H9 (cell line): ENCODE measurements at places on chromosomes 3 and 15.

GRCh38 chr3:180624714-180625113 is 22.8 kb downstream of the TTC14 start:
- DNase-seq: no peak

- DNase-seq: no peak
Measured at GRCh38 chr3:195559723-195560409, 16.7 kb upstream of the PPP1R2 start.

- DNase-seq: no peak
Measured at GRCh38 chr3:154886437-154886836, 193.7 kb upstream of the MME start.

GRCh38 chr15:39338251-39338650 is 242.6 kb upstream of the THBS1 start:
- DNase-seq: no peak

- no peak for DNase-seq
Measured at GRCh38 chr3:48405971-48406370, 23.9 kb downstream of the PLXNB1 start.

- DNase-seq: peak; percentile 74
Measured at GRCh38 chr3:33131331-33132018, 17.7 kb downstream of the CRTAP start.

DNA sequence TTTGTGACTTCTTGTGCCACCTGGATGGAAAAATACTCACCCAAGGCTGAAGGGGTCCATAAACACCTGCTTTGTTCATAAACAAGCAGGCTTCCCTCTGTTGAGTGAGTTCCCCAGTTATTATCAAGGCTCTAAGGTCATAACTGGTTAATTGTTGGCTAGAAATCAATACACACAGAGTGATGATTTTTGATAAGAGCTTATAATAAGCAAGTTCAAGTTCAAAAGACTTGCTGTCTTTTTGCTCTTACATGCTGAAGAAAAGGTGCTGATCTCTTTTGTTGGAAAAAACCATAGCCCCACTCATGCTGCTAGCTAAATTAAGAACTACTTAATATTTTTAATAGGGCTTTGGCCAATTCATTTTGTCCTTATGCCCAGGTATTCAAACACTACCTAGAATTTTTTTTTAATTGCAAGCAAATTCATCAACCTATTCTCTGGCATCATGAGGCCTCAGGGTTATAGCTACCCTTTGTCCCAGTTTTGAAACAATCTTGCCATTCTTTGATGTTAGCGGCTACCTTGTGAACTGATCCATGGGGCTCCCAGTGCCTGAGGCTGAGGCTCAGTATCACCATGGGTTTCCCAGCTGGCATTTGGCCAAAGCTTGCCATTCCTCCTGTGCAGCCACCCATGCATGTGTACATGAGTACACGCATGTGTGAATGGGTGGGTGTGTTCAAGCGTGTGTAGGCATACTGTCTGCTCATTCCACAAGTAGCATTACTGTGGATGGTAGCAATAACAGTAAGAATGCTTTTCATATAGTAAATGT is 127.6 kb upstream of the LPP start:
- DNase-seq: no peak

- no peak for DNase-seq
Measured at GRCh38 chr3:134132961-134133360, 103.2 kb upstream of the SLCO2A1 start.

DNA sequence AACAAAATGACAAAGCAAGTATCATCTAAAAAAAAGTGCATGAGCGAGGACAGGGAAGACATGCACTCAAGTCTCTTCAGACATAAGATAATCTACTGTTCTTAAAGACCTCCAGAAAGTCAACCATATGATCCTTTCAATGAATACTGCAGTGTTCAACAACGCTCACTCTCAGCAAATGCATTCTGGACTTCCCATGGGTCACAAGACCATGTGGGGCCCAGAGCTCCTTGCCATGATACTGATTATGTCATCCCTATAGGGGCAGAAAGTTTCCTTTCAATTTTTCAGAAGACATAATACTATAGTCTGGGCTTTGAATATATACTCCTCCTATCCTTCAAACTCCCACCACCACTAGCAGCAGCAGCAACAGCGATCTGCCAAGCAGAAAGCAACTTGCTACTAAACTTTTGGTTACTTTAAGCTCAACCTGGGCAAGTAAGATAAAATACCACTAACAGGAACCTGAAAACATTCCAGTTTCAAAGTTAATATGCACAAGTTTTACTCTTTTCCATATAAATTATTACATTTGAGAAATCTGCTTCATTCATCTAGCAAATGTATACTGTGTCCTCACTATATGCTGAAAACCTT is 143.5 kb downstream of the ADAM10 start:
- no peak for DNase-seq

DNA sequence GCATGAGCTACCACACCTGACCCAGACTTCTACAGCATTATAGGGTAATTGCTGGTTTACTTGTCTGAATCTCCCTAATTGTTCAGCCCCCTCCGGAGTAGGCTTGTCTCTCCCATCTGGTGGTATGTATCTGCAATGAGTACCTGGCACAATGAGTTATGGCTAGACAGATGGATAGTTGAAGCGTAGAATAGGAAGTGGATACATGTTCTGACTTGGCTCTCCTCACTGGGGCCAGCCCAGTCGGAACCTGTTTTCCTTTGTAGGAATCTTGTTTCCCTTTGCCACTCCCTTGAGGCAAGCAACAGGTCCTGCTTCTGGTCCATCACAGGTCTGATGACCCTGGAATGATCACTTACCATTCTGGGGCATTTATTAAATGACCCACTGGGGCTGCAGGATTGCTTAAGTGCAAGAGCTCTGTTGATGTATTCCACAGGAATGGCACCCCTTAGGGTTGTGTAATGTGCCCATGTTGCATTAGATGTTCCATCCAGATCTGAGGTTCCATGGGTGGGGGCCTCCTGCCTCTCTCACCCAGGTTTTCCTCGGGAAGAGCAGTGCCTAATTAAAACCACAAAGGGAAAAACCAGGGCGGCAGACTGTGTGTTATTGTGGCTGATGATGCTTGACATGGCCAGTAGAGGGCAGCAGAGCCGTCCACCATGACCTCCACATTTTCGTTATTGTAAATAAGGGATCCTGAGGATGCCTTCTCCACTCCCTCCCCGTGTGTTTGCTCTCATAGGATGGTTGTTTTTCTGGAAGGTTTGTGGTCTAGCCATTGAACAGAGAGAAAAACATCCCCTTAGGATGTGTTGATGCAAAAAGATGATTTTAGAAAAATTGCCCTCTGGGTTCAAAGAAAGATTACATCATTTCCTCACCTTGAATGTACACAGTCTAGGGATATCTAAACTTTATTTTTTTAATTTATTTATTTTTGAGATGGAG is 58.0 kb downstream of the CMTM8 start:
- peak; percentile 69 for DNase-seq

- DNase-seq: no peak
Measured at GRCh38 chr15:85440451-85440850, 60.0 kb downstream of the AKAP13 start.

GRCh38 chr3:126367316-126367805 is 10.2 kb upstream of the KLF15 start:
- no peak for DNase-seq

DNA sequence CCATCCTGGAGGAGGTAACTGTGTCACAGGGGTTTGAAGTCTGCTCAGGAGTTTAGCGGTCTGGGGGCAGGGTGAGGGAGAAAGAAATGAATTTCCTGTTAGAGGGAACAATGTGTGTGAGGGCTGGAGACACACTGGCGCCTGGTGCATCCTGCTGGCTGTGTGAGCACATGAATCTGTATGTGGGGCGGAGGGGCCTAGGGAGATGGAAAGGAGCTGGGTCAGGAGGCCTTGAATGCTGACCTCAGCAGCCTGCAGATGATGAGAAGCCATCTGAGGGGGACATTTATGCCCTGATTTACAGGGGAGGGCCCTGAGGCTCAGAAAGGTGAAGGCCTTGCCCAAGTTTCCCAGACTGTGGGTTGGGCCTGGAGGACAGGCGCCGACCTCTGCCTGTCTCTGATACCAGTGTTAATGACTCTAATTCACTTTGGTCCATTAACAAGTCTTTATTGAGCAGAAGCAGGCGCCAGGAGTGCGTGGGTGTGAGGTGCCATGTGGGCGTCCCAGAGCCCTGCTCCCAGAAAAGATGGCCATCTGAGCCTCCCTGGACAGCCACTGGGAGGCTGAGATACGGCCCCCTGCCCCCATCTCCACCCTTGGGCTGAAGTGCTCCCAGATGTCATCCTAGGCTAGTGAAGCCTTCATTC is 34.8 kb downstream of the LINGO1 start:
- no peak for DNase-seq

GRCh38 chr3:119240101-119240590 is 532 bp downstream of the B4GALT4 start:
- DNase-seq: peak; percentile 45

DNA sequence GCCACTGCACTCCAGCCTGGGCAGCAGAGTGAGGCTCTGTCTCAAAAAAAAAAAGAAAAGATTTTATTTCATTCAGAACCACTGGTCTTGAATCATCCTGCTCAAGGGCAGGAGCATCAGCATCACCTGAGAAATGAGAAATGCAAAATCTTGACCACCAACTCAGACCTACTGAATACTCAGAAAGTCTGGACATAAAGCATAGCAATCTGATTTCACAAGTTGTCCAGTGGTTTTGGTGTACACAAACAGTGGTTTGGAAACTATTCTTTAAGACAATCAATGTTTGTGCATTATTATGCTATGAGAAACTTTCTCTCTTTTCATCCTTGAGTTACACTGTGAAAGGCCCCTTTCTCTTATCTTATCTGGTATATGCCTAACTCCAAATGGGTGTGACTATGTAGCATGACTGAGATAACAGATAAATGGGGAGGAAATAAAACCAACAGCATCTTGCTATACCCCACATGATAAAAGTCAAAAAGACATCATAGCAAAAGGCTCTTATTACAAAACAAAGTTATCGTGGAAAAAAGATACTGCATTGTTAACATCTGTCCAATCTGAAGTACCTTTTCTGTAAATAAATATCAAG is 174.2 kb upstream of the STT3B start:
- no peak for DNase-seq
